Pons (tissue), 1 donor: ENCODE measurements at places on chromosomes 3 and 15.

DNA sequence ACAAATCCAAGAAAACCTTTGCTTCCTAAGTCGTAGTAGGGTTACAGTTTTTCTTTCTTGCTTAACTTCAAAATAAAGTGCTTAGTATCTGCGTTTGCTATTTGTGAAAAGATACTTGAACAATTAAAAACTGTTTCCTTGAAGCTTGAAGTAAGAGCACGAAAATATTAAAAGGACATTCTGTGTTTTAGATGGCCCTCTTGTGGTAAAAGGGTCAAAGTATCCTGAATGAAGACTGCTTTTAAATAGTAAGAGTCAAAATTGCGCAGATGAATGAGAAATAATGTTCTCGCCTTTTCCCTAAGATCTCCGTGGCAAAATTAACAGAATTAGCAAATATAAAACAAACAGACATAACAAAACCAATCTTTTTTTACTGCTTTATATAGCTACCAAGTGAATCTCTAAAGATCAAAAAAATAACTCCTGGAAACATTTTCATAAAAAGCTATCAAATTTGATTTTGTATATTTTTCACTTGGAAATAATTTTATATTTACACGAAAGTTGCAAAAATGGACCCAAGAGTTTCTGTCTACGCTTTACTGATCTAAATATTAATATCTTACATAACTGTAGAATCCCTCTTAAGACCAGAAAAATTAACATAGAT, 175.4 kb downstream of the MBNL1 start:
- DNase-seq = peak; percentile 96

DNA sequence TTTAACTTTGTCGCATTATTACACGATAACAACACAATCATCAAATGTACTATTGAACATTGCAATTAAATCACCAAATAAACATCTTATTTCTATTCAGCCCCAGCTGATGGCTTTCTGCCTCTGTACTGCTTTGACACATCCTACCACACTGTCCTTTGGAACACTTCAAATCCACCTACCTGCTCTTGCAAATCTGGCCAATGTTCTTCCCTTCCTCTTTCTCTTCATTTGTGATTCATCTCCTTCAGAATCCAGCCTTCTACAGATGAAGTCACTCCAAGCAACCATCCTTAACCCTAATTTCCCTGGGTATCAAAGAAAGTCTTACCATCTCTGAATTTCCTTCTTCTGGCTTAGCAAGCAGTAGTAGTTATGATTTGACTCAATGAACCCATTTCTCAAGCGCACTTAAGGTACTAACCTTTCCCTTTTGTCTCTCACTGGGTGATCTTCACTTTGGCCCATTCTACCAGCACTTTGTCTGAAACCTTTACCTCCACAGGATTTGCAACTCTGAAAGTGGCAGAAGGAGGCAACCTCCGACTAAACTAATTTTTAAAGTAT, 502.9 kb downstream of the FOXP1 start:
- DNase-seq = no peak

DNA sequence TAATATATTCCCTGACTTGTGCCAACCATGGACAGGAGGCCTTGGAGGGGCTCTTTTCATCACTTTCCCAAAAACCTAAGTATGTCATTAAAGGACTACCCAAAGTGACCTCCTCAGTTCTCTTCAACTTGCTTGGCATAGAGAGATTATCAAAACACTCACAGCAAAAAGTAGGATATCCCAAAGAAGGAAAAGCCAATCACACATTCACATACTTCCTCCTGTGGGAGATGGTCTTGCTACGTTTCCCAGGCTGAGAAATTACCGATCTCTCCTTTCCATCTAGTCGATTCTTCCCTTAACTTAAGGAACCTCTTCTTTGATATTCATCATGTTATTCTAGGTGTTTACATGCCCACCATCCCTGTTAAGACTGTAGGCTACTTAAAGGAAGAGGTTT, 9.1 kb downstream of the DPPA4 start:
- DNase-seq = no peak

GRCh38 chr15:70053001-70053715, 44.6 kb downstream of the TLE3 start:
- peak; percentile 42 for DNase-seq

- peak; percentile 82 for DNase-seq
Observed at GRCh38 chr15:40847223-40847961, 3.5 kb downstream of the SPINT1 start.

DNA sequence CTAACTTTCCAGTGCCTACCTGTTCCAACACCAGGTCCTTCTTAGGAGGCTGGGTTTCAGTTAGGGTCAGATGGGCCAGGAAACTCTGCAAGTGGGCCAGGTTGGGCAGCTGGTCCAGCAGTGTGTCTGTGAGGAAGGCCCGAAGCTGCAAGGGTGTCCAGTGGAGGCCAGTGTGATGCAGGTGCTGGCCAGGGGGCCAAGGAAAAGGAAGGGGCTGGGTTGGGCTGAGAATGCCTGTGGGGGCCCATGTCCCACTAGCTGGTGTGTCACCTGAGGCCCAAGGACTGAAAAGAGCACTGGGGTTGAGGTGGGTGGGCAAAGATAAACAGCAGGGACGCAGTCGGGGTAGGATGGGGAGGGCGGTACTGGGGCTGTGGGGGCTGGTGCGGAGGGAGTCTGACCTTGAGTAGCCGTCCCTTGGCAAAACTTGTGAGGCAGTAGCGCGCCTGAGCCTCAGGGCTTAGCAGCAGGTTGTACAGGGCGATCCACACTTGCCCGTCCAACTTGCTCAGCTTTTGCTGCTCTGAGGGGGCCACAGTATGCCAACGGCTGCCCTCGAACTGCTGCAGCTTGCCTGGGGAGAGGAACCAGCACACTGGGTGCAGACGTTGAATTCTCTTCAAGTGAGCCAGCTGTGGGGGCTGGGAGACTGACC, 1.5 kb upstream of the RASSF1 start:
- DNase-seq = no peak

DNA sequence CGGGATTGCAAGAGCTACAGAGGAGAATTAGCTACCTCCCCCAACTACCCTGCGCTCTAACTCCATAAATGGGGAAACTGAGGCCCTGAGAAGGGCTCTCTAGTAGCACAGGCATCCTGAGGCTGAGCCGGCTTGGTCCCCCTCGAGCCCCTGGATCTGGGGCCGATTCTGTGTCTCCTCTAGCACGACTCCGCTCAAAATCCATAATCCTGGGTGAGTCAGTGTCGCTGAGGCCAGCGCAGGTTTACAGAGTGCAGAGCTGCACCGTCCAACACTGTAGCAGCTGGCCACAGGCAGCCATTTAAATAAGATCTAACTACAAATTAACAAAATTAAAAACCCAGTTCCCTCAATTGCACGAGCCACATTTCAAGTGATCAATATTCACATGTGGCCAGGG, 10.8 kb downstream of the GATA2 start:
- DNase-seq = no peak

DNA sequence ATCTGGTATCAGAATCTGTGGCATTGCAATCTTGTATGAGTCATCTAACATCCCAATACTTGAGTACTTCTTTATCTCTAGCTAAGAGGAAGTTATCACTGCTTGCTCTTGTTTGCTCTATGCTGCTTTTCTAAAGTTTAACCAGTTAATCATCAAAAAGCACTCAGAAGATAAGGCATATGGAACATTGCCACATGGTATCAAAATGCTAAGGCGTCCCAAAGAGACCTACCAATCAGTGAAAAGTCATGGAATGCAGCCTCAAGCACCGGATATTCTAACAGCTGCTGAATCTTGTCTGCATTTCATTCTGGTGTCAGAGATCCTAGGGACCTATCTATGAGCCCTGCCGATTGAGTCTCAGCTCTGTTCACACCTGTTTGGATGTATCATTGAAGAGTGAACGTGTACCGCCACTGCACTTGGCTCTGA, 192.8 kb downstream of the ARPP21 start:
- DNase-seq = no peak

DNA sequence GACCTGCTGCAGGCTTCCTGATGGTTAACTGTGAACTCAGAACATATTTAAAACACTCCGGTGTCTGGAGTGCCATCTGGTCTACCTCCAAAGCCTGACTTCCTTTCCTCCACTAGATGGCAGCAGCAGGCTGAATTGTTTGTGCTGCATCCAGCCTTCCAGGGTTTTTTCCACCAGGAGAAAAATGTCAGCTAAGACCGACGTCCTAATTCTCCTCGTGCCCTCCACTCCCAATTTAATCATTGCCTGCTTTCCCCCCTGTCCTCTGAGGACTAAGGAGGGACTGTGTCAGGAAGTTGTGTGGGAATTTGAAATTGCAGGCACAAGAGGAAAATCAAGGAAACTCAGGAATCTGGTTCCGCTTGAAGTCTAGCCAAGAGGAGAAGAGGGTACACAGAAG, 165.2 kb upstream of the UMPS start:
- DNase-seq = peak; percentile 83

DNA sequence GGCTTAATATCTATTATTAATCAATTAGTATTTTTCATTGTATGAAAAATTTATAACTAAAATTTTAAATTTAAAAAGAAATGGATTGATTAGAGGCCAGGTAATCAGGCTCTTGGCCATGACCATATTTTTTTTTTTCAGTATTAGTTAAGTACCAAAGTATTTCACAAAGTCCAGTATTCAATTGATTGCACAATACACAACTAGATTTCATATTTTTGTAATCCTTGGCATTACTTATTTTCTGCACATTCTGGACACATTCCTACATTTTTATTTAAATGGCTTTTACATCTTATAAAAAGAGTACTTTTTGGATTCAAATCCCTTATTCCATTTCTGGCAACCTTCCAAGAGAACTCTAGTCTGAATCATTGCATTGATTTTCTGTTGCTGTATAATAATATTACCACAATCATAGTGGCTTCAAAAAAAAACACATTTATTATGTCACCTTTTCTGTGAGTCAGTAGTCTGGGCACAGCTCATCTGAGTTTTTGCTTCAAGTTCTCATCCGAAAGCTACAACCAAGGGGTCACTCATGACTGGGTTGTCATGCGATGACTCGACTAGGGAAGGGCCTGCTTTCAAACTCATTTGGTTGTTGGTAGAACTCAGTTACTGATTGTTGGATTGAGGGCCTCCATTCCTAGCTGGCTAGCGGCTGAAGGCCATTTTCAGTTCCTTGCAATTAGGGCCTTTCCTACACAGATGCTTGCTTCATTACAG, 90.7 kb downstream of the CNTN6 start:
- no peak for DNase-seq

DNA sequence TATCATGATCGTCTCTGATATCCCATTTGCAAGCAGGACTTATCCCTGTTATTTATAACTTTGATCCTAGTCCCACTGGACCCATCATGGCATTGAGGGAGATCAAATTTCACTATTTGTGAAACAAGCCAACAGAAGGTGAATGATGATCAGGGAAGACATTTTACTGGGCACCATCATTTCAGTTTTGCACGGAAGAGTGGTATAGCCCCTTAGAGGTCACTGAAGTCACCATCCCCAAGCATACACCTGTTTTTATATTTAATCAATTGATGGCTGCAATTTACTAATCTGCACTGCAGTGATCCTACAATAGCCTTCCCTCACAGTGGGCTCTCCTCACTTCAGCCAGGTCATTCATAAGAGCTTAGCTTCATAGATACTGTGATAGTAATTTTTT, 132.4 kb downstream of the FHIT start:
- no peak for DNase-seq

DNA sequence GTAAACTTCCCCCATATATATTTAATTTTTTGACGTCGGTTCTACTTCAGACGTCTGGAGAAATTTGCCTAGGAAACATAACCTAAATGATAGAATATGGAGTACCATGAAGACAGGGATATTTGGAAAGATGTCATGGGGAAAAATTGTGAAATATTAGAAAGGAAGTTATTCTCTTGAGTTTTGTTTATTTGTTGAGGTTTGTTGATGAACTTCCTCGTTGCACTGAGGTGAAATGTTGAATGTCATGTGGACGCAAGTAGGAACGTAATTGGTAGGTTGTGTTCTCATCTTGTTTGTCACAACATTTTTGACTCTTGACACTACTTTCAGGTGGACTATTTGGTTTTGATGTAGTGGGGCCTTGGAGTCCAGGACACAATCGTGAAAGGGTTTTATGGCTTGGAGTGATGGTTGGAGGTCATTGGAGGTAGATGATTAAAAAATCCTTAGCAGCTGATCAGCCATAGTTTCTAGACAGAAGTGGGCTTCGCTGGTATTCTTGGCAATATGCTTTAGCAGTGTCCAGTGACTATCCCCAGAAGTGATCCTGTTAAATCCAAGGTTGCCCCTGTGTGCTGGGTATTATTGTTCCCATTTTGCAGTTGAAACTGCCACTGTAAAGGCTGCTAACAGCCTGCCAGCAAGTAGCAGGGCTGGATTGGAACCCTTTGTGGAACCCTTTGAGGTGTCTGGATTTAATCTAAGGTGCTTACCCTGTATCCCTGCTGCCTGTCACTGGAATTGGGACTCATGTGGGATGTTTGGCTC, 1.5 kb downstream of the ABHD5 start:
- no peak for DNase-seq

GRCh38 chr3:64384561-64384960, 159.3 kb upstream of the PRICKLE2 start:
- DNase-seq = no peak

DNA sequence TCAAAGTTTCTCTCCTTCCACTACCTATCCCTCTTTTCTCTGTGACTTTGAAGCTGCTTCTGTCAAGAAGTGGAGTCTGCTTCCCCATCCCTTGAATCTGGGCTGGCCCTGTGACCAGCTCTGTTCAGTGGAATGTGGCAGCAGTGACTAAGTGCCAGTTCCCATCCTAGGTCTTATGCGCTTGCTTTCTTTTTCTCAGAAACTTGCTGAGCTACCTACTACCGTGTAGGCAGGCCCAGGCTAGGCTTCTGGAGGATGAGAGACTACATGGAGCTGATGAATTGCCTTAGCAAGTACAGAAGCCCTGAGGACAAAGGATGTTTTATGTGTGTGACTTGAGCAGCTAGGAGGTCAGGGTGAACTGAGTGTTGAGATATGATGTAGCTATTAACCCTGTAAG, 123.2 kb downstream of the PDCD6IP start:
- no peak for DNase-seq

DNA sequence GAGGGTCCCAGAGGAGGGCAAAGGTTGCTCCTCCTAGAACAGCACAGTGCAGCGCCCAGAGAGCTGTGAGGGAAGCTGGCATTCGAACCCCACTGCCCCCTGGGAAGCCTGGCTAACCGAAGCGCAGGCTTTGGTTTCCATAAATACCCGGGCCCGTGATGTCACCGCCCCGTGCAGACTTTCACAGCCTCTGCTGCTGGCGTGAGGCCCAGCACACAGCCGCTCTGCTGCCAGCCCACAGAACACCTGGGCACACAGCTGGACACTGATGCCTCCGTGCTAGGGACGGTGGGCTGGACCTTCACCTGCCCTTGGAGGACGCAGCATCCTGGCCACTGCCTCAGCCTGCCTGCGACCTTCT, 1.0 kb downstream of the IQSEC1 start:
- peak; percentile 68 for DNase-seq

DNA sequence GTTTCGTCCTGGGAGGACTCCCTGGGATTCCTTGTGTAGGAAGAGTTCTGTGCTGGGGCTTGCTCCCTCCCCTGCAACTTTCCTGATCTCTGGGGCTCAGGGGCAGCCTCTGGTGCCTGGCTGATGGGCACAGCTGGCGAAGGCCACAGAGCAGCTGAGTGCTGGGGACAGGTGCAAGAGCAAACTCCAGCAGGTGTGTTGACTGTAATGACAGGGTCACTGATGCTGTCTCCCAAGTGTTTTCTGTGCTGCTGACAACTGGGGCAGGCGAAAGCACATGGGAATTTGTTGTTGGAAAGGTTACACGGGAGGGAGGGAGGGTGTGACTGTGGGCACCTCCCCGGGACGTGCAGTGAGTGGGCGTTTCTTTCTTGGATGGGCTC, 21.6 kb downstream of the CPN2 start:
- DNase-seq = no peak

GRCh38 chr3:126180477-126181397, at the start of gene ALDH1L1:
Gene ALDH1L1 (minus strand): TSS chr3:126180586. CDS start chr3:126160979, 19,607 bp downstream.
- peak; percentile 65 for DNase-seq

- peak; percentile 51 for DNase-seq
Observed at GRCh38 chr3:113166719-113167492, 44.5 kb upstream of the BOC start.
